Ascending aorta (tissue), 2 donors: ENCODE measurements at places on chromosomes 5 and 9. TPM values are rescaled to one million over a fixed set of nuclear protein-coding genes. Genes with fewer than 3 reads are reported as not detected.

Gene NFIB
- 99.9 TPM for total RNA-seq

Gene GARIN3
- not detected for total RNA-seq

Gene NTRK2
- total RNA-seq, result 23.8 TPM

Gene PTPN3
- 4.3 TPM for total RNA-seq

Gene TMEM215
- 0.75 TPM for total RNA-seq

Gene KCNMB1
- 30.8 TPM for total RNA-seq

Gene OR1L6
- total RNA-seq, result not detected

Gene PDZD2
- total RNA-seq, result 8.1 TPM

Gene OR1J2
- total RNA-seq, result not detected

GRCh38 chr5:53956632-53957031, 353.7 kb downstream of the ARL15 start:
- no peak overlapping the region for H3K4me3 ChIP-seq
- no peaks in the 10 kb centered on the region for H3K4me1 ChIP-seq
- DNase-seq, result no peak

DNA sequence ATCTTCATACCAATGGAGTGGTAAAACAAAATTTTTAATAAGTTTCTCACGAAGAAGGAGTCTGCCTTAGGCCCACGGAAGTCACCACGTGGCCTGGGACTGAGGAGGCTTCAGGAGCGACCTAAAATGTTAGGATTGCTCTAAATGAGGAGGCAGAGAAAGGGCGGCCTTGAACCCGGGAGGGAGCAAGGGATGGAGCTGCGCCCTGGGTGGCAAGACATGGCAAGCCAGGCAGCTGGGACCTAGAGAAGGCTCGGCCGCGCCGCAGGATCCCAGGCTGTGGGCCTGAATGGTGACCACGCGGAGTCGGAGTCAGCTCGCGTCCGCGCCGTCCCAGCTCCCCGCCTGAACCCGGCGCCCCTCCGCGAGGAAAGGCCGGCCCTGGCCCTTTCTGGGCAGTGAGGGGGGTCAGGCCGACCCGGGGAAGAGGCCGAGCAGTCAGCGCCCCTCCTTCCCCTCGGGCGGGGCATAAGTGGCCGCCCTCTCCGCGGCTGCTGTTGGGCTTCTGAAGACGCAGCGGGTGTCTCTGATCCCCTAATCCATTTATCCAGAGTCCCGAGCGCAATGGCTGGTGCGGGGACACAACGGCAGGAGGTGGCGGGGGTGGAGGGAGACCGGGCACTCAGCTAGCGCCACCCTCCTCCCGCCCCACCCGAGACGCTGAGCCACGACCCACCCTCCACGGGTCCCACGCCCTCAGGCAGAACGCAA, 10.6 kb downstream of the IRX1 start:
- H3K27me3 ChIP-seq, result no peaks in the 10 kb centered on the region
- no peaks in the 10 kb centered on the region for H3K4me1 ChIP-seq

- H3K36me3 ChIP-seq, result peaks cover 29% of the 10 kb centered on the region
- H3K27me3 ChIP-seq, result no peaks in the 10 kb centered on the region
- no peak for DNase-seq
Measured at GRCh38 chr5:172943283-172943841, 15.9 kb upstream of the RPL26L1 start.

- H3K27ac ChIP-seq, result no peak overlapping the region
- no peak overlapping the region for H3K4me3 ChIP-seq
- no peaks in the 10 kb centered on the region for H3K4me1 ChIP-seq
- no peak for DNase-seq
Measured at GRCh38 chr9:92720209-92720765, 44.3 kb downstream of the BICD2 start.

DNA sequence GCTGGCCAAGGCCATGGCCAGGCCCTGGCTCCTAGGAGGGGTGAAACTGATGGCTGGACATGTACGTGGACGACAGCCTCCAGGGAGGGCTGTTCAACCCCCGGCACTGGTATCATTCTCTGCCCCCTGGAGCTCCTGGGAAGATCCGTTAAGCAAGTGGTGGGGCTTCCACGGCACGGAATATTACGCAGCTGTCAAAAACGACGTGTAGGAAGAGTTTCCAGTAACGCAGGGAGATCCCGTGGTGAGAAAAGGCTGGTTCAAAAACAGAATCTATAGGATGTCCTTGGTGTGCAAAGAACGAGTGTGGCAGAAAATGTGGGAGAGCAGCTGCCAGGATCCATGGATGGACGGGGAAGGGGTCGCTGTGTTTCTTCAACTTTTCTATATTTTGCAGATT, 36.3 kb upstream of the TMEM250 start:
- H3K27me3 ChIP-seq, result no peaks in the 10 kb centered on the region
- DNase-seq, result no peak
- no peak overlapping the region for H3K27ac ChIP-seq
- no peaks in the 10 kb centered on the region for H3K4me1 ChIP-seq

DNA sequence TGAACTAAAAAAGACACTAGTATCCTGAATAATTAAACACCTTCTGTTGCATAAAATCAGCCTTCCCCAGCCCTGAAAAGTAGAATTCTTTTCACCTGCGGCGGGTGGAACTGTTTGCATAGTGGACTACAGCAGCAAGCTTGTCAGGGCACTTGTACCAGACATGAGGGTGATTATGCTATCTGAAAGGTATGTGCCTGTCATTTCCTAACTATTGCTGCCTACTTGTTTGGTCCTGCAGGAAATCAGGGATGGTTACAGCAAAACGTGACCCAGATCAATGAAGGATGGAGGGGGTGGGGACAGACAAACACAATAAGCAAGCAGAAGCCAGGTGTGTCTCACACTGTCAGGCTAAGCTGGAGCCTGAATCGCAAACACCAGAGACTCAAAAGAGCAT, 385.6 kb downstream of the MLLT3 start:
- no peaks in the 10 kb centered on the region for H3K27me3 ChIP-seq
- H3K36me3 ChIP-seq, result no peaks in the 10 kb centered on the region
- no peak overlapping the region for H3K4me3 ChIP-seq

DNA sequence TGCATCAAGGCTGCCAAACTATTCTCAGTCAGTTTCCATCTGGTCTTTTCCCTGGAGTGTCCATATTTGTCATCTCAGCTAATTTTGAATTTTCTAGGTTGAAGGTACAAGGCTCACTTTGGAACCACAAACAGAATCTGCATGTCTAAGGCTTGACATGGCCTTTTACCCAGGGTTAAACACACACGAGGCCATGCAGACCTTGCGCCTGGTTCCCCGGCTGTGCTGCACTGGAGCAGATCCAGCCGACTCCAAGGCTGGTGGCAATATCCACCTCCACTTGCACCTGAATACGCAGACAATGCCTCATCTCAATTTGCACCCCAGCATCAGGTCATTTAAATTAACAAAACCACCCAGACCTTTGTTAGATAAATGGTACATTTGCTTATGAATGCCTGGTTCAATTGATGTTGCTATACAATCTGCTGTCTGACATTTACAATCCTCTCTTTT, 276.2 kb downstream of the HSPA4 start:
- no peak overlapping the region for H3K4me3 ChIP-seq
- H3K27me3 ChIP-seq, result no peaks in the 10 kb centered on the region
- H3K4me1 ChIP-seq, result no peaks in the 10 kb centered on the region
- H3K27ac ChIP-seq, result no peak overlapping the region
- DNase-seq, result no peak

- H3K27me3 ChIP-seq, result no peaks in the 10 kb centered on the region
- no peaks in the 10 kb centered on the region for H3K36me3 ChIP-seq
- H3K4me1 ChIP-seq, result no peaks in the 10 kb centered on the region
- no peak for DNase-seq
Measured at GRCh38 chr9:4674783-4675182, 4.6 kb upstream of the CDC37L1 start.

- DNase-seq, result no peak
- H3K4me1 ChIP-seq, result no peaks in the 10 kb centered on the region
- no peak overlapping the region for H3K4me3 ChIP-seq
Measured at GRCh38 chr5:28234356-28234968, 1196.1 kb upstream of the CDH9 start.

DNA sequence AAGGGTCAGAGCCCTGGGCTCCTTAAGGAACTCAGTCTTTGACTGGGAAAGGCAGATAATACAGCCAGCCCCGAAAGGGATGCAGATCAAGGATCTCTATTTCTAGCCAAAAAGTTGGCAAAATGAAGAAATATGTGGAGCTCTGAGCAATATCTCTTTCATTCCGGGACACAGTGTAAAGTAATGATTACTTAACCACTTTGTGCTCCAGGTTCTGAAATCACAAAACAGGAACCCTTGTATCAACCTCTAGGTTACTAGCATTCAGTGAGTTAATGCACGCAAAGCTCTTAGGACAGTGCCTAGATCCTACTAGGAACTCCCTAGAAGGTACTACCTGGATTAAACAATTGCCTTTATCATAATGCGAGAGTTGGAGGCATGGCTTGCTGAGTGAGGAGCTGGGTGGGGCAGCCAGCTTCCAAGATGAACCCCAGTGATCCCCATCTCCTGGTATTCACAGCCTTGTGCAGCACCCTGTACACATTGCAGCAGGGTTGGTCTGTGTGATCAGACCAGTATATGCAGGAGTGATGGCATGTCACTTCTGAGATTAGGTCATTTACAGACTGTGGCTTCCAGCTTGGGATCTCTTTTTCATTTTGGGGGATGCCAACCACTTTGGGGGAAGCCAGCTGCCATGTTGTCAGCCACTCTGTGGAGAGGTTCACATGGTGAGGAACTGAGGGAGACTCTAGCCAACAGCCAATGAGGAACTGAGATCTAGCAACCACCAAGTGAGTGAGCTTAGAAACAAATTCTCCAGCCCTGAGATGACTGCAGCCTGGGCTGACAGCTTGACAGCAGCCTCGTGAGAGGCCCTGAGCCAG, 103.1 kb upstream of the SLC44A1 start:
- DNase-seq, result no peak
- peaks cover 4% of the 10 kb centered on the region for H3K4me1 ChIP-seq
- H3K36me3 ChIP-seq, result no peaks in the 10 kb centered on the region
- H3K27ac ChIP-seq, result no peak overlapping the region
- no peak overlapping the region for H3K4me3 ChIP-seq

GRCh38 chr5:95870105-95870672, 47.7 kb upstream of the GLRX start:
- H3K4me3 ChIP-seq, result no peak overlapping the region
- H3K4me1 ChIP-seq, result peaks cover 20% of the 10 kb centered on the region
- H3K36me3 ChIP-seq, result no peaks in the 10 kb centered on the region
- no peaks in the 10 kb centered on the region for H3K27me3 ChIP-seq

DNA sequence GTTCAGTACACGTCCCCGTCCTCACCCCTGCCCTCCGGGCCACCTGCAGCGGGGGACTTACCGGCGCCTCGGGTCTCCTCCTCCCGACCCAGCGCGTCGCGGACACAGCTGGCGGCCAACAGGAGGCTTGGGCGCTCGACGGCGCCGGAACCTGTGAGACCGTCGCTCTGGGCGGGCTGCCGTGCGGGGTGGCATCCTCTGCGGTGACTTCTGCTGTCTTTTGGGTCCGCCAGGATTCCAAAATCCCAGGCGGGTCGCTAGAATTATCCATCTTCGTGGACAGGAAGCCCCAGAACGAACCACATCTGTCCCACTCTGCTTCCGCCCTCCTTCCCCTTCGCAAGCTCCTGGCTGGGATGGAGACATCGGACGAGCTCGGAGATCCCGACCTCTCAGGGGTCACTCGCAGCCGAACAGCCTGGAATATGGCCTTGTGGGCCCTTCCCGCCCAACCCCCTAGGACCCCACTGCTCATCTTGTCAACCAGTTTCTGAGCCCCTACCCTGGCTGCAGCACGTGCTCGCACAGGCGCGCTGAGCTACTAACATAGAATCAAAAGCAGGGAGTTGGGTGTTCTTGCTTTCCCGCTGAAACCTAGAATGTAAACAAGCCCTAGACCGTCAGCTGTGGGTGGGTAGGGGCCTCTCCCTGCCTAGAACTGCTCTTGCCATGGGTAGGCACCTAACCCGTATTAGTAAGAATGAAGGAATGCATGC, 947 bp upstream of the MARCHF3 start:
- DNase-seq, result no peak
- H3K27me3 ChIP-seq, result no peaks in the 10 kb centered on the region
- H3K27ac ChIP-seq, result peak overlapping the region; percentile 94
- peak overlapping the region; percentile 80 for H3K4me3 ChIP-seq

DNA sequence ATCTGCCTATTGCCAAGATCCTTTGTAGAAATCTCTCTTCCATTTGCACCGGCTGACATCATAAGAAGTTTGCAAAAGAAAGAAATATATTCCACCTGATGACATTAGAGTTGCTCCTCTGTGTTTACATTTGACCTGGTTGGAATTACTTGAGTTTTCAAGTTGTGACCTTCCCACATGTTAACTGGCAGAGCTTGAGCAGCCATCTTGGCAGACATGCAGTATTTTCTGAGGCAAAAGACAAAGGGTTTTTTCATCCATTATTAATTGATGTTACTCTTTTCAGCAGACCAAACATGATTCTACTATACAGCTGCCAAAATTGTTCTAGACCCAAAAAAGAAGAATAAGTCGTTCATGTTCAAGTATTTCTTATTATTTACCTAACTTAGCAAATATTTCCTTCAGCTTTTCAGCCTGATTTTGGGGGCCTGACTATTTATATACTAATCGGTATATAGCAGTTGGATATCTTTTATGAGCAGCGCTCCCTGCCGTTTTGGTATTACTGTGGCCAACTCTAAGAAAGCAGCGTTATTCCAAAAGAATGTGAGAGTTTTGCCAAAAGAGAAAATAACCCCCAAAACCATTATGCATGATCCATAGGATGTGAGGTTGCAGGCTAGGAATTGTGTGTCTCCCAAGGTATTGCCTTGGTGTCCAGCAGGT, 212.9 kb downstream of the PBX3 start:
- H3K4me3 ChIP-seq, result no peak overlapping the region
- H3K4me1 ChIP-seq, result no peaks in the 10 kb centered on the region
- no peak for DNase-seq
- H3K27me3 ChIP-seq, result no peaks in the 10 kb centered on the region

GRCh38 chr5:107952450-107952849, 281.7 kb upstream of the EFNA5 start:
- DNase-seq, result no peak
- H3K27me3 ChIP-seq, result no peaks in the 10 kb centered on the region
- no peak overlapping the region for H3K27ac ChIP-seq
- no peaks in the 10 kb centered on the region for H3K36me3 ChIP-seq
